G401 (cell line): ENCODE measurements at places on chromosomes 13 and 19. TPM values are rescaled to one million over a fixed set of nuclear protein-coding genes. Genes with fewer than 3 reads are reported as not detected.
A peak's percentile ranks its signal among the peaks of the same experiment; 100 is the strongest.

GRCh38 chr19:55094456-55095259 is 19.0 kb downstream of the EPS8L1 start:
- DNase-seq: no peak

The COMP gene
- total RNA-seq: 0.49 and 0.54 TPM in 2 replicates

DNA sequence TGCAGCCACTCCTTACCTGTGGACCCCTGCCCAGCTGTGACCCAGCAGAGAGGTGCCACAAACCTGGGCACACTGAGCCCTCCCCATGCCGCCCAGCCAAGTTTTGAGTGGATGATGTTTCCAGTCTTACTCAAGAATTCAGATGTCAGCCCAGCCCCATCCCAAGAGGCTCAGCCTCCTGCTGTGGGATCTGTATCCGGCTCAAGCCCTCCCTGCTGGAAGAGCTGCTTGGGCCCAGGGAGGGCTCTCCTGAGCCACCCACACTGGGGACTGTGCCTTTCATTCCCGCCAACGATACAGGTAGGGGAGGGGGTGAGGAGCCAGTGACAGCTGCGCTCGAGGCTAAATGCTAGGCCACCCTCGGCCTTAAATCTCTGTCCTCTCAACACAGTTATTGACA is 5.9 kb upstream of the SLC7A9 start:
- DNase-seq: no peak

The ZSCAN1 gene
- not detected in 2 replicates for total RNA-seq

- no peak for DNase-seq
These were observed 20.1 kb upstream of the MRI1 start for GRCh38 chr19:13744174-13744573.

The REEP6 gene
- total RNA-seq: 18.4 and 20.6 TPM in 2 replicates

The PSG2 gene
- 6.0 and 8.0 TPM in 2 replicates for total RNA-seq

The DIRAS1 gene
- total RNA-seq: 13.5 and 13.7 TPM in 2 replicates

GRCh38 chr13:39036212-39036611 is 1.7 kb downstream of the PROSER1 start:
- no peak for DNase-seq

DNA sequence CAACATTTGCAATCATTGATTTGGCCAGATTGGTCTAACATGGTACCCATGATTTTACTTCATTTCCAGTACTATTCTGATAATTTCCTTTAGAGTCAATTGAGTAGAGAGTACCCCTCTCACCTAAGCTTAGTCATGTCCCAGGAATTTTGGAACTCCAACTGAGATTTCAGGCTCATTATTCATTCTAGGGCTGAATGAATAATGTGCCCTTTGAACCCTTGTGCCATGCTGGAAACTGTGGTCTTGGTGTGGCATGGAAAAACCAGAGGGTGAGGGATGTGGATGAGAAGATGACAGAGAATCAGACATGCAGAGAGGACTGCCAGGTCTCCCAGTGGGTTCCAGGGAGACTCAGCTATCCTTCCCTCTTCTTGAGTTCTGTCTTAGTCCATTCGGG is 30.2 kb downstream of the ITM2B start:
- no peak for DNase-seq

The IL11 gene
- 6.5 and 8.4 TPM in 2 replicates for total RNA-seq

DNA sequence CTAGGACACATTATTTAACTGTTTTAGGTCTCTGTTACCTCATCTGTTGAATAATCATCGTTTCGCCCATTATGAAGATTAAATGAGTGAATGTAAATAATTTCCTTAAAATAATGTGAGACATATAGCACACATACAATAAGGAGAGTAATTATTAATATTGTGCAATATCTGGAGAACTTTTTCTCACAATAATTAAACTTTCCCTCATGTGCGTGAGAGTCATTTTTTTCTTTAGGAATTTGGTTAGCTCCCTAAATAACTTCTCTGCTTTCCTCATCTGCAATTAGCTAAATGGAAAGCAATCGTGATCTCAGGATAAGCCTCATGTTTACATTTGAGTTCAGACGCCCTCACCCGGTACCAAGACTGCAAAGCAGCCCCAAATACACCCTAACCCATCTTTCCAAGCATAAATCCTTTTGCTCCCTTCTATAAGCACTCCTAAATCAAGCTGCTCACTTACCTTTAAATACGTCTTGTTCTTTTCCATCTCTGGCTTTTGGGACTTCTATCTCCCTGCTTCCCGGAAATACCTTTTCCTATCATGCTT is 78.8 kb downstream of the MZT1 start:
- DNase-seq: peak; percentile 8

DNA sequence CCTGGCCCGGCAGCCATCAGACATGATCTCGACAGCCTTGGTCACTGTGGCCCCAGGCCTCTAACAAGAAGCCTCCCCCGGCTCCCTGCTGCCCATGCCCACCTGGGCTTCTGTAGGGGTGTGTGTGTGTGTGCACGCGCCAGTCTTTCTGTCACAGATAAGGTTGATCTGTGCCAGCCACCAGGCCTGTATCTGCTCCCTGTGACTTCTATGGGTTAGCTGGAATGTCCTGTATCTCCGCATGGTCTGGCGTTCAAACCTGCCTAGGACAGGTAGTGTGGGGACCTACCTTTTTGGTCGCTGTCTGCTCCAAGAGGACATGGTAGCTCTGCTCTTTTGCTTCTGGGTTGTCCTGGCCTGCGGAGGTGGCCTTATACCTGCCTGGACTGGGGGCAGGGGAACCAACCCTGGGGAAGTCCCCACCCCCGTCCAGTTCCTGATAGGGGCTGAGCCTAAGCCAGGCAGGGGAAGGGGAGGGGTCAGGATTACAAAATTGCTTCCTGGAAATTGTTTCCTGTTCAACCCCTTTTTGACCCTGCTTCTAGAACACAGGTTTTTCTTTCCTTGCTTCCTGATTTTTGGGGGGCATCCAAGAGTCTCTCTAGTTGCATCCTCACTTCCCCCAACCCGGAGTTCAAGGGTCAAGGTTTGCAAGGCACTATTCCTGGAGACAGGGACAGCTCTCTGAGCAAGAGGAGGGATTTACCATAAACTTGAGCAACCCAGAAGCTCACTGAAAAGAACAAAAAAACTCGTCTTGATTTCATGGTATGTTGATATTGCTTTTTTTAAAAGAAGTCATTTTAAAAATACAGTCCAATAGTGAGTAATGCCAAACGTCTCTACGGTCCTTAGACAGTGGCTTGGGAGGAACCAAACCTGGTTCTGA is at the start of gene LRG1:
TSS of gene LRG1 (minus strand) at position 344 of the 889 bp plus-strand sequence. CDS start at position 321, 23 bp downstream.
- no peak for DNase-seq

DNA sequence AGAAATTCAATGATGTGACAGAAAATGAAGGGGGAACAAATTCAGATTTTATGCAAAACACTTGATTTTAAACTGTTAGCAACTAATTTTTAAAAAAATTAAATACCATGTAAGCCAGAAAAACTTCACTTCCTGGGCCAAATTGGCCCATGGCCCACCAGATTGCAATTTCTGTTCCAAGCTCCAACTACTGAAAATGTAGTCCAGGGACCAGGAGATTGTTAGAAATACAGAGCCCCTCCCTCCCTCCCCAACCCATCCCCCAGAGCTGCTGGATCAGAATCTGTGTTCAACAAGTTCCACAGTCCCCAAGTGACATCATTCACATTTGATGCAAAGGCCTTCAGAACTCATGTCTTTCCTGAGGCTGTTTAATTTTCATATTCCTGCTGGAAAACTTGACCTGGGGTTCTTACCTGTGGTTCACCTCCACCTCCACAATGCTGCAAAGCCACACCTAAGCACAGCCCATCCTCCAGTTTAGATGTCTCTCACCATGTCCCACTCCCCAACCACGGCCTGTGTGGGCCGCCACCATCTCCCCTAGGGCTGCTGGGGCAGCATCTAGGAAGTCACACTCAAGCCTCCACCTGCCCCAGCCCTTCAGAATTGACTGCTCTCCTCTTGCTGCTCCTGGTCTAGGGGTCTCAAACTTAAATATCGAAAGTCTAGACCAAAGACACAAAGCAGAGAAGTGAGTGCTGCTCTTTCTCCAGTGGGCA is 482.0 kb downstream of the UQCRFS1 start:
- no peak for DNase-seq

The NPAS1 gene
- 5.2 and 7.7 TPM in 2 replicates for total RNA-seq

DNA sequence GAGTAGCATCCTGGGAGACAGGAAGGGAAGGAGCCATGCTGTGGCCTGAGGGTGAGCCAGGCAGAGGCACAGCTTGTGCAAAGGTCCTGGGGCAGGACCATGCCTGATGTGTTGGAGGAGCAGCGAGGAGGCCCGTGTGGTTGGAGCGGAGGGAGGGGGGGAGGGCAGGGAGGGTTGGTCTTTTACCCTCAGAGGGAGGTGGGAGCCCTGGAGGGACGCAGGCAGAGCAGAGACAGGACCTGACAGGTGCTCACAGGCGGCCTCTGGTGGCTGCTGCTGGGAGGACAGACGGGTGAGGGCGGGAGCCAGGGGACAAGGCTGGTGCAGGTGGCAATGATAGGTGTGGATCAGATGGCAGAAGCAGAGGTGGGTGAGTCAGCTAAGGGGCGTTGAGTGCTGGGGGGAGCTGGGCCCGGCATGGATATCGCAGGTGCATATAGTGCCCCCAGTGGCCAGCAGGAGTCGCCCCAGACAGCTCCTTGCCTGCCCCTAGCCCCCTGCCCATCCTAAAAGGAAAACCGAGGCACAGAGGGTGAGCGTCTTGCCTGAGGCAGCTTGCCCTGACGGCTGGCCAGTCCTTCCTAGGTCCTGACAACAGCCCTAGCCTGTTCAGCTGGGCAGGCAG is 9.8 kb upstream of the GNA15 start:
- peak; percentile 29 for DNase-seq

The IGSF23 gene
- total RNA-seq: not detected in 2 replicates

DNA sequence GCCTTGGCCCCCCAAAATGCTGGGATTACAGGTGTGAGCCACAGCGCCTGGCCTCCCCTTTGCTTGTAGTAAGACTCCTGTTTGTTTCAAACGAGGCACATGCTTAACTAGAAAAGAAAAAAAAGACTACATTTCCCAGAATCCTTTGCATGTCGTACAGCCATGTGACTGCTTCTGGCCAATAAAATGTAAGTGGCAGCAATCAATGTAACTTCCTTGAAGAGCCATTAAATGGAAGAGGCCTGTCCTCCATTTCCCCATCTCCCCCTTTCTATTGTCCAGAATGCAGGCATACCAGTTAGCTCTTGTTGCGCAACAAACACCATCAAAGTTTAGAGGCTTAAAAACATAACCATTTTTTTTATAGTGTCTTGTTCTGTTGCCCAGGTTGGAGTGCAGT is 10.4 kb upstream of the GPR32 start:
- peak; percentile 28 for DNase-seq

The ZNF284 gene
- 0.25 TPM in 1 of 2 replicates, not detected in the other for total RNA-seq

DNA sequence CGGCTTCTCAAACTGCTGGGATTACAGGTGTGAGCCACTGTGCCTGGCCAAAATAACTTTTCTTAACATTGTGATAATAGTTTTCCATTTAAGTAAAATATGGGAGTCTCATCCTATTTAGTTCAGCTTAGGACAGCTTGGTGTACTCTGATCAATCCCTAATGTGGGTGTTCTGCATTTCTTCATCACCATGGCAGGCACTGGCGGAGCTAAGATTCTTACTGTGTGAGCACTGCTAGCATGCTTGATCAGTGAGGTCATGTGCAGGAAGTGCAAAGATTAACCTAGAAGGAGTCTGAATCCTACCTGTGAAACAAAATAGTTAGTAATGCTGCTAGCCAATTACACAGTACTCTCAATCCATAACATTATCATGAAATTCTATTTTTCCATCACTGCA is 1684.2 kb upstream of the SLC10A2 start:
- no peak for DNase-seq

The WDR88 gene
- total RNA-seq: not detected in 2 replicates

GRCh38 chr13:86909318-86909717 is 761.9 kb upstream of the SLITRK5 start:
- DNase-seq: no peak

DNA sequence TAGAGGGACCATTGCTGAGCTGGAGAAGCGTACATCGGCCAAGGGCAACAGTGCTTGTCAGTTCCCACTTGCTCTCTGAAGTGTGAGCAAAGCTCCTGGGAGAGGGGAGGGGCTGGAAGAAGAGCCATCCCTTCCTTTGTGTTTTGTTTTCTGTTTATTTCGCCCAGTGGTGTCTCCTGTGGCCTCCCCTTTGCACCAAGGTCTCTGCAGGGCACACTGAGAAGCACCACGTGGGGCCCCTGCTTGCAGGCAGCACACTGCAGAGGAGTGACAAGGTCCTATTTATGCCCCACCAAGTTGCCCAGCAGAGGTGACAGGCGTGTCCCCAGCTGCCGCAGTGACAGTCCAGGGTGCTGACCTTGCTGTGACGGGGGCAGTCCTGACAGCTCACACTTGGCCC is 24.0 kb downstream of the GRIN2D start:
- no peak for DNase-seq

The TMEM161A gene
- 58.0 and 60.2 TPM in 2 replicates for total RNA-seq

- no peak for DNase-seq
These were observed 229.1 kb downstream of the TSHZ3 start for GRCh38 chr19:31119951-31120690.

GRCh38 chr19:2983351-2984214 is 6.2 kb downstream of the TLE6 start:
- peak; percentile 32 for DNase-seq

- DNase-seq: no peak
These were observed 35.6 kb downstream of the EFNB2 start for GRCh38 chr13:106499896-106500295.
